EH (cell line): ENCODE measurements at places on chromosomes 5 and 9.

DNA sequence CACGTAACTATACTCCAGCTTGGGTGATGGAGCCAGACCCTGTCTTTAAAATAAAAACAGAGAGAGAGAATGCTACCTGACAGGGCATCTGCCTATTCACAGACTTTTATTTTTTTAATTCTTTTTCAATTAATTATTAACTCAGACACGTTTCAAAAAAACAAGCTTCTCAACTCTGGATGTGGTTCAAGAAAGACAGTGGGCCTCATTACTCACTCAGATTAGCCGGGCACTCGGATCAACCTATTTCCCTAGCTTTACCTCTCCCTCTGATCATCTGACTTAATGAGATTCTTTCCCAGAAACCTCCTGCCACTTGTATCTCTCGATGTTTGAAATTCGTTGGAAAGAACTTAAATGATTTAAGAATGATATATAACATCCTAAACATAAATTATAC lies 134.1 kb downstream of the TRPM6 start:
- no peak for DNase-seq

GRCh38 chr5:24497591-24498157 lies 147.1 kb downstream of the CDH10 start:
- DNase-seq = no peak

DNA sequence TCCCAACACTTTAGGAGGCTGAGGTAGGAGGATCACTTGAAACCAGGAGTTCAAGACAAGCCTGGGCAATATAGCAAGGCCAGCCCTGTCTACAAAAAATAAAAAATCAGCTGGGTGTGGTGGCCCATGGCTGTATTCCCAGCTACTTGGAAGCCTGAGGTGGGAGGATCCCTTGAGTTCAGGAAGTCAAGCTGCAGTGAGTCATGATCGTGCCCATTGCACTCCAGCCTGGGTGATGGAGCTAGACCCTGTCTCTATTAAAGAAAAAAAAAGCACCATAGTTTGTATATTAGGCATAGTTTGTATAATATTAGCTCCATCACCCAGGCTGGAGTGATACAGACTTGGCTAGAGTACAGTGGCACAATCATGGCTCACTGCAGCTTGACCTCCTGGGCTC lies 9.6 kb upstream of the NME5 start:
- peak; percentile 83 for DNase-seq

GRCh38 chr9:101114317-101114716 lies 85.8 kb downstream of the PLPPR1 start:
- DNase-seq = no peak

DNA sequence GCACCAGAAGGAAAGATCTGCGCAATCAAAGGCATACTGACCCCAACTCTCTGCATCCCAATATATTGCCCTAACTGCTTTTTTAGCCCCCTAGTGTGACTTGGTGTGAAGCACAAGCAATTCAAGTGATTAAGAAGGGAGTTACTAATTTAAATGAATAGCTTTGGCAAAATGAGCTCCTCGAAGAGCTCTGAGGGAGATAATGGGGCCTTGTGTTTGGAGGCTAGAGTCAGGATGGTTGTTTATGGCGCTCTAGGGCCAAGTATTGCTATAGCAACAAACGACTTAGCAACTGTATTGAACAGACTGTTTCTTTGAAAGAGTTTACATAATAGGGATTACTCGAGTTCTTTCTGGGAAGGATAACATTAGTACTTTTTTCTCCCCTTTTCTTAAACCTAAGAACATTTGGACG lies 11.5 kb upstream of the C5orf58 start:
- DNase-seq = no peak

DNA sequence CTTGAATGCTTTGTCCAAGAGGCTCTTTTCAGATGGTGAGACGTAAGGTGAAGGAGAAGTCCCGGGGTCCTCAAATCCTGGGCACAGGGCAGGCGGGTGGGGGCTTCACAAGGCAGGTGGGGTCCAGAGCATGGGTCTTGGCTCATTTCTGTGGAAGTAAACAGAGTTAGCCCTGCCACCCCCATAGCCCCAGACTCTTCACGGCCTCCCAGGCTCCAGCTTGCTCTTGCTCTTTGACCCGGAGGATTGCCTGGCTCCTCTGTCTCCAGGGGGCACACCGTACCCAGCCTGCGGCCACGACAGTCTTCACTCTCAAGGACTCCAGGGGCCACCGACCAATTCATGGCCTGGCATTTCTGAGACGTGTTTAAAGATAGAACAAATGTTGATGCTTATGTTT lies 28.8 kb upstream of the POMT1 start:
- DNase-seq = no peak
